ENCODE measurements at places on chromosomes 7 and 10.

DNA sequence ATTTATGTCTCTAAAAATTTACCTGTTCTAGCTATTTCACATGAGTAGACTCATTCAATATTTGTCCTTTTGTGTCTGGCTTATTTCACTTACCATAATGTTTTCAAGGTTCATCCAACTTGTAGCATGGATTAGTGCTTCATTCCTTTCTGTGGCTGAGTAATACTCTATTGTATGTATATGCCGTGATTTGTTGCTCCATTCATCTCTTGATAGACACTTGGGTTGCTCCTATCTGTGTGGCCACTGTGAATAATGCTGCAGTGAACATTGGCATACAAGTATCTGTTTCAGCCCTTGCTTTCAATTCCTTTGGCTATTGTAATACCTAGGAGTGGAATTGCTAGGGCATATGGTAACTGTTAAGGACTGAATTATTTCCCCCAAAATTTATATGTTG, 86.9 kb downstream of the VWC2 start:
- DNase-seq: no peak

DNA sequence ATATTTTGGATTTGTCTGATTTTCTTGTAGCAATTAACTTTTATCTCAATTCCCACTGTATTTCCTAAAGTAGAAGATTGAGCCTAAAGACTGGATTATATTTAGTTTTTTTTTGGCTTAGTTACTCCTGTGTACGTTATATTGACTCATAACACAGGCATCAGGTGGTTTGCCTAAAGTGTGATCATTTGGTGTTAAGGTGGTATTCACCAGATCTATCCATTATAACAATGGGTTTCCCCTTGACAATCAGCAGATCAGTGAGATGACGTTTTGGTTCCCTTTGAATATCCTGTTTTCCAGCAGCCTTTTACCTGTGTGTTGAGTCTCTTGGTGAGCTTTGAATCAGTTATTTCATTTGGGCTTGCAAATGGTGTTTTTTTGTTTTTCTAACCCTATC, 18.1 kb downstream of the MAPK8 start:
- no peak for DNase-seq

GRCh38 chr7:44893710-44894234, 8.4 kb upstream of the PURB start:
- DNase-seq: no peak

- DNase-seq: no peak
Observed at GRCh38 chr10:58932126-58932525, 244.3 kb upstream of the PHYHIPL start.

DNA sequence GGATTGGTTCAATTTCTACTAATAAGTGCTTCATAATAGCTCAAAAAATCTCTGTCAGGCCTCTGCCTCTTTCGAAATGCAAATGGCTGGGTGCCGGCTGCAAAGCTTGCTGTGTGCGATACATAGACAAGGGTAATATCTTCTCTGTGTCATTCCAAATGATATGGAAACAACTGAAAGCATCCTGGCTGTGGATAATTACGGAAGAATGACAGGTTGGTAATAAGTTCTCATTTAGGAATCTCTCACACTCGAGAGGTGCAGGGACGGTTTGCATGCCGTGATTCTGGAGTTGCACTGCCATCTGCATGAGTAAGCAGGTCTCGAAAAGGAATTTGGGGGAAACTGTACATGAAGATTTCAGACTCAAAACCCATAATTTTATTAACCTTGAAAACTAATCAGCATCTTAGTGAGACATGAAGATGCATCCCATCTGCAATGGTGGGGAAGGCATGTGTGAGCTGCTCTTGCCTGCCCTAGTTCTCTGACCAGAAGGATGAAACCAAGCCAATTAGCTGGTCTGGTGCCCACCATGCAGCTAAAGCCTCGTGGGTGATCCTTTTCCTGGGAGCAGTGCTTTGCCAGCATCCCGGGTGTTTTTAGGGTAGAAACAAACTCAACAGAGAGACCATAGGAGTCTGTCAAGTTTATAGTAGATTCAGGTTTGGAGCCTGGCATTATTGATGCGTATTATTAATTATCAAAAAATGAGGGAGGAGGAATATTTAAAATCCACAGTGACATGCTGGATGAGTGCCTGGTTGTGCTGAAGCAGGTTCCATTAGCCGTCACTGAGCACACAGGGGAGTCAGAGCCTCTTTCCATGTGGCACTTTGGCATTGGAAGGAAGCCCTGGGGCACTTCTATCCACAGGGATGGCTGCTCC, 503.6 kb upstream of the MGMT start:
- DNase-seq: no peak

DNA sequence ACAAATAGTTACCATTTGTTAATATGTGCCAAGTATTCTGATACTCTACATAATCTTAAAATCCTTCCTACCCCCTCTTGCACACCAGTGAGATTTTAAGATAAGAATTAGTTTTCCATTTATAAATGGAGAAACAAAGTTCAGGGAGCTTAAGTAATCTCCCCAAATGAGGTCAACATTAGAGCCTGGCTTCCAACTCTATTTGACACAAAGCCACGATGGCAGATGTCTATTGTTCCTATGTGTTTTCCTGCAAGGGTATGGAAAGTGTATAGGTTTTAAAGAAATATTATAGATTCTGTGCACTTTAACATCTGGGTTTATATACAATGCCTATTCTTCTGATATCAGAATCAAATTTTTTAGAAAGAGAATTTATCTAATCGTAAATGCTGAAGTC, 143.9 kb upstream of the SEMA3C start:
- DNase-seq: no peak

GRCh38 chr10:93126483-93127052, 52.9 kb downstream of the CYP26A1 start:
- no peak for DNase-seq

GRCh38 chr10:62027841-62028501, 126.5 kb downstream of the ARID5B start:
- DNase-seq: no peak

GRCh38 chr7:13945670-13946069, 43.8 kb downstream of the ETV1 start:
- no peak for DNase-seq

DNA sequence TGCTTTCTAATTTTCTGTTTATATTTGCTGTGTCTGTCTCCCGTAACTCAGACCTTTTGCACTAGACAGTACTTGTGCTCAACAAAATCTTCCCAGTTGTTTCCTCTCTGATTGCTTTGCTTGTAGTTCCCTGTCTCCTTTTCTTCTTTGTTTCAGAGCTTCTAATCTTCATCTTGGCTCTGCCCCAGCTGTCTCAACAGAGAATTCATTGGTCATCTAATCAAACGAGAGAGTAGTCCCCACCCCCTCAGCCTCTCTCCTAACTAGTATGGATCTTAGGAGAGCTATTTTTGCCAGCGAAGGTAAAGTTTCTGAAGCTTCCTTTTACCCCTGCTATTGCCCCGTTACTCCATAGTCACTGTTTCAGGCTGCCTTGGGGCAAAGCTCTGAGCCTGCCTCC, 32.8 kb downstream of the SLC26A4 start:
- DNase-seq: no peak

GRCh38 chr10:22489975-22490374, 144.7 kb downstream of the SPAG6 start:
- DNase-seq: no peak

DNA sequence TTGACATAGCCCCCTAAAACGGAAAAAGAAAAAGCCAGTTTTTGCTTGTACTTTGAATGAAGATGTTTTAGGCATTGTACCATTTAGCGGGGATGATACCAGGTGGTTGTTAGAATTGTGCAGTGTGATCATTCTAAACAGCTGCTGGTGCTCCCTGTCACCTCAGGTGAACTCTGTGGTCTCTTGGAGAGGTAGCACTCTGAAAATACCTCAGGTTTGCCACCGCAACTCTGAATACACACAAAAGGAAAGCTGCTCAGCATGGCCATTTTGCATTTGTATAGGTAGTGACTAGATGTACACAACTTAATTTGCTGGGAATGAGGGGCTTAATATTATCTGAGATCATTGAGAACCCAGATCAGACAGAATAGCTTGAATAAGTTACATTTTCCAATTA, 52.6 kb downstream of the PLEKHA8 start:
- DNase-seq: no peak

GRCh38 chr10:47140761-47141348, 159.1 kb upstream of the GDF10 start:
- DNase-seq: no peak

GRCh38 chr7:71484380-71484779, 352.4 kb downstream of the GALNT17 start:
- DNase-seq: no peak

DNA sequence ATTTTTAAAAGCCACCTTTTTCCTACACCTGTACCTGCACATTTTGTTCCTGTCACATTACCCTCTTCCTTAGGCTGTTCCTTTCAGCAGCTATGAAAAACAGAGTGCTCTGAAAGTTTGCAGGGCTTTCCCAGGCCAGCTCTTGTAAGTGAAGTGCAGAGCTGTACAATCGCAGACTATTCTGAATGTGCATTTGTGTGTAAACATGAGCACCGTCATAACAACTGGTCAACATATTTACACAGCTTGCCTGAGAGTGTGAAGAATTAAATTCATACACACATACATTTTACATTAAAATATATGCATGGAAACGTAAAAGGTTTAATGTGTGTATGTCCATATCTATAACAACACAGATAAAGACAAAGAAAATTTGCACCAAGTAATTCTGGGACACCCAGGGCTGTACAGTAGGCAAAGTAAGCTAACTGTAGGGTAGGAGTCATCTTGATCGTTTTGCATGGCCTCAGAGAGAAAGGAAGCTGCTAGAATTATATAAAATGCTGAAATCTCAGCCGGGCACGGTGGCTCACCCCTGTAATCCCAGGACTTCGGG, 23.6 kb upstream of the LYZL1 start:
- DNase-seq: no peak

DNA sequence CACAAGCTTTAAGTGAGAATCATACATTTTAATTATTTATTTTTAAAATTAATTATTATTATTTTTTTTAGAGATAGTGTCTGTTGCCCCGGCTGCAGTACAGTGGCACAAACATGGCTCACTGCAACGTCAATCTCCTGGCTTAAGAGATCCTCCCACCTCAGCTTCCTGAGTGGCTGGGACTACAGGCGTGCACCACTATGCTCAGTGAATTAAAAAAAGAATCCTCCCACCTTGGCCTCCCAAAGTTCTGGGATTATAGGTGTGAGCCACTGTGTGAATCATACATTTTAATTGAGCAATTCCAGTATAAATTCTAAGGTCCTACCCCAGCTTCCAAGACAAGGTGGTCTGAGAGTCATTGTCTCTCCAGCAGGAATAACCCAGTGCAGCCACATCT, 172.4 kb downstream of the JAZF1 start:
- no peak for DNase-seq

GRCh38 chr10:75647675-75648074, 216.3 kb downstream of the LRMDA start:
- DNase-seq: no peak

DNA sequence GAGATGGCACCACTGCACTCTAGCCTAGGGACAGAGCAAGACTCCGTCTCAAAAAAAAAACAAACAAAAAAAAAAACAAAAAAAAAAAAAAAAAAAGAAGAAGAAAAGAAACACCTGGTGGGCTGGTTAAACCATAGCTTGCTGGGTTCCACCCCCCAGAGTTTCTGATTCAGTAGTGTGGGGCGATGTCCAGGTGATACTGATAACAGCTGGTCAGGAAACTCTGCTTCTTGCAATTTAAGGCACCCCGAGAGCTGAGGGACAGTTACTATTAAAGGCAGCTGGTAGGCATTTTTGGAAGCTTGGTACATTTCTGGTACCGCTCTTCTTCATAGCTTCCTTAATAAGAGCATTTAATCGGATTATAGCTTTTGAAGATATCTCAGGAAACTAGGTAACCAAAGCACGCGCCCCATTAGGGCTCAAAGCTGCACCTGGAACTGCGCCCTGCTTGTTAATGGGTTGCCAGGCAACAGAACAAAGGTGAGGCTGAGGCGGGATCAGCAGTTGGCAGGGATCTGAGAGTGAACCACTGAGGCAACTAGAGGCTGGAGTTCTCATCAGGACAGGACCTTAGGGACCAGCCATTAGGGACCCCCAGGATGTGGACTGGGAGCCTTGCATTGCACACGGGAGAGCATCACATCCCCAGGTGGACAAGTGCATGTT, 6.5 kb upstream of the SDK1 start:
- no peak for DNase-seq

GRCh38 chr7:129438839-129439651, 4.8 kb downstream of the STRIP2 start:
- DNase-seq: peak; percentile 24

DNA sequence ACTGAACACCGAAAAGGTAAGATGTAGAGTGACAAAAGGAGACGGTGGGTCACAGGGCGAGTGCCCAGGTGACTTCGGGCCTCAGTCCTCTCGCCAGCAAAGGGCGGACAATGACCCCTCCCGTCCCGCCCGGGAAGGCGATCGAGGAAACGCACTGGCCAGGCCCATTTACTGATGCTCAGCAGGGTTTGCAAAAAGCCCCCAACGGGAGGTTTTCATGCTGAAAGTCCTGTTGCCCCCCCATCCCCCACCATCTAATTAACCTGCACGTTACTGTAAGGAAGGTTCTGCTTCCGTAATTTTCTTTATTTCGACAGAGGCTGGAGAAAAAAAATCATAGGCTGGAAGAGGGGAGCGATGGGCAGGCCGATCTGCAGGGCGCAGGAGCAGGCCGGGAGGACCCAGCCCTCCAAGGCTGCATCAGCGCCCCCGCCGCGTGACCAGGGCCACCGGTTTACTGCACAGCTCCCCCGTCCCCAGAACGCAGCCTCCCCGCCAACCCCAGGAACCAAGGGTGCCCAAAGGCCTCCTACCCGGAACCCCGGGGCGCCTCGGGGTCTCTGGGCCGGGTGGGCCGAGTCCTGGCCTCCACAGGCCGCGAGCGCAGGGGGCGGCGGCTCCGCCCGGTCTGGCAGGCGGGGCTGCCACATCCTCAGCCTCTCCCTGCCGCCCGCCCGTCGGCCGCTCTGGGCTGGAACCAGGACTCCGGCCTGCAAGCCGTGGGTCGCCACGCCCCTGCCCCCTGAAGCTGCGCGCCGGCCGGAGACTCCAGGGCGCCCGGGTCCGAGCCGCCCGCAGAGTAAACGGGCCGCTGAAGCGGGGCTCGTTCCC, 613 bp downstream of the OAT start:
- DNase-seq: no peak

DNA sequence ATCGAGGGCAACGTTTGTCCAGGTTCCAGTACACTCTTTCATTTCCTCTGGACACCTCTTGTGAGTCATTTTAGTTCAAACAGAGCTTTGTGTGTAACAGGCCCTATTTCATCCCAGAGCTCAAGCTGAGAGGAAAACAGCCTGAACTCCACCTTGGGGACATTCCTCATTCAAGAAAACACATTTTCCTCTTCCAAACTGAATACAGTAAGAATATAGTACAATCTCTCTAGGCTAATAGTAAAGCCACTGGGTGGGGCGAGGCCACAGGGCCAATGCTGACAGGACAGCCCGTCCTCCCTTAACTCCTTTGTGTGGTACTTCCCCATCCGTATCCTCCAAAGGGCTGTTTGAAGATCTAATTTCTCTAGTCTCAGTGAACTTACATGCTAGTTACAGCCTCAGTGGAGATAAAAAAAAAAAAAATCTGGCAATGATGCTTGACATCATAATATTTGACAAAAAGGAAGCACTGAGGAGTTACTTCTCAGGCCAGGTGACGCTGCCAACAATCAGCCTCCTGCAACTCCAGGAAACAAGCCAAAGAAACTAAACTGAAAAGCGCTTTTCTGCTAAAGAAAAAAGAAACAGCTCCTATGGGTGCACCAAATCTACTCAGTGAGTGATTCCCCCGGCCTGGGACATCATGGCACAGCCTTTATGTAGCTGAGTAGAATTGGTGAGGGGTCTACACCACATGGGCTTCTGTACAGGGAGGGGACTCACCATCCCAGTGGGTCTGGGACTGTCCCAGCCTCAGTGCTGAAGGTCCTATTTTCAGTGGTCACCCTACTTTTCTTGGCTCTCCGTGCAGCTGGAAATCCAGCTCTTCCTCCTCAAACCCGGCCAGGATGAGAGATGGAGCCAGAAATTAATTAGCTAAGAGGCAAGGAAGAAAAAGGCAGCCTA, 238.2 kb upstream of the NEBL start:
- no peak for DNase-seq
